ENCODE measurements at places on chromosomes 12 and 14.

- no peak overlapping the region for H3K4me3 ChIP-seq
- DNase-seq: no peak
- H3K27me3 ChIP-seq: no peaks in the 10 kb centered on the region
- H3K4me1 ChIP-seq: no peaks in the 10 kb centered on the region
- no peaks in the 10 kb centered on the region for H3K36me3 ChIP-seq
- no peak overlapping the region for H3K27ac ChIP-seq
Observed at GRCh38 chr14:52650774-52651173, 44.6 kb downstream of the ERO1A start.

GRCh38 chr12:57519796-57520052 lies 590 bp downstream of the DDIT3 start:
- no peak for DNase-seq
- H3K27me3 ChIP-seq: no peaks in the 10 kb centered on the region
- no peaks in the 10 kb centered on the region for H3K36me3 ChIP-seq
- peak overlapping the region; percentile 97 for H3K27ac ChIP-seq
- H3K4me1 ChIP-seq: peaks cover 43% of the 10 kb centered on the region

- no peak overlapping the region for H3K4me3 ChIP-seq
- no peaks in the 10 kb centered on the region for H3K27me3 ChIP-seq
- peak; percentile 31 for DNase-seq
- H3K4me1 ChIP-seq: peaks cover 13% of the 10 kb centered on the region
Observed at GRCh38 chr12:45762185-45763110, 32.9 kb downstream of the ARID2 start.

DNA sequence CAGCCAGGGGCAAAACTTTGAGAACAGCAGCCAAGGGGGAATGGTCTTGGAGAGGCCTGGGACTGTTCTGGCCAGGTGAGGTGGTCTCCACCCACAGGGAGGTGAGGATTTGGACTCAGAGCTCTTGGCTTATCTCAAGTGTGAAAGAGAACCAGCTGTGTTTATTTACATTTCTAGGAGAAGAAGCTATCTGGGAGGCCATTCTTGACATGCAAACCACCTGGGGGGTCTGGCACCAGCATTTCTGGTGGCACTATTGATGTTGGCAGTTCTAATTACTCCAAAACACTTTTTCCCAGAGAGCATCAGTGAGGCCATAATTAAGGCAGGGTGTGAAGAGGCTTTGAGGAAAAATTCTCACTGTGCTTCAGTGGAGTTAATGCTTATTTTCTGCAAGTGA lies 95.1 kb downstream of the CAND1 start:
- H3K4me1 ChIP-seq: peaks cover 4% of the 10 kb centered on the region
- no peaks in the 10 kb centered on the region for H3K27me3 ChIP-seq
- DNase-seq: no peak

DNA sequence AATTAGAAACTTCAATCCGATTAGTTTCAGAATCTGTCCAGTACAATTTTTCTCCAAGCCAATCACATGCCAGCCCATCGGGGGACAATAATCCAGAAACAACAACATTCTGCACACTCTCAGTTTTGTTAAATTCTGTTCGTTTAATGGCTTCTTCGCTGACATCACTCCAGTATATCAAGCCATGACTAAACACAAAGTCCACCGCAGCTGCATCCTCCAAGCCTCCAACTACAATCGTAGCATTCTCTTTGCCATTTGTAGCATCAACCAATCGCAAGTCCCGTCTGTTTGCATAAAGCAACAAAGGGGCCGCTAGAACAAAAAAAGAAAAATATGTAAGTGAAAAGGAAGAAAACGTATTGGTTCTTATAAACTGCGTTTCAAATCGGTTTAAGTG lies 22.5 kb downstream of the LRP6 start:
- H3K27me3 ChIP-seq: no peaks in the 10 kb centered on the region
- no peak overlapping the region for H3K4me3 ChIP-seq
- no peak overlapping the region for H3K27ac ChIP-seq
- no peaks in the 10 kb centered on the region for H3K36me3 ChIP-seq
- H3K4me1 ChIP-seq: no peaks in the 10 kb centered on the region
- DNase-seq: no peak

- H3K27ac ChIP-seq: no peak overlapping the region
- H3K4me1 ChIP-seq: peaks cover 3% of the 10 kb centered on the region
- DNase-seq: no peak
- H3K36me3 ChIP-seq: no peaks in the 10 kb centered on the region
- no peaks in the 10 kb centered on the region for H3K27me3 ChIP-seq
Observed at GRCh38 chr14:94659901-94660300, 47.7 kb downstream of the SERPINA3 start.

GRCh38 chr12:60308366-60308991 lies 712.6 kb downstream of the SLC16A7 start:
- H3K27ac ChIP-seq: no peak overlapping the region
- no peaks in the 10 kb centered on the region for H3K36me3 ChIP-seq
- no peak for DNase-seq
- no peaks in the 10 kb centered on the region for H3K4me1 ChIP-seq

- H3K27me3 ChIP-seq: no peaks in the 10 kb centered on the region
- H3K27ac ChIP-seq: no peak overlapping the region
- no peaks in the 10 kb centered on the region for H3K36me3 ChIP-seq
- DNase-seq: no peak
Observed at GRCh38 chr12:112148031-112148513, 22.7 kb downstream of the TRAFD1 start.

GRCh38 chr12:19200261-19200660 lies 70.7 kb downstream of the PLEKHA5 start:
- no peaks in the 10 kb centered on the region for H3K36me3 ChIP-seq
- no peak overlapping the region for H3K4me3 ChIP-seq
- no peak overlapping the region for H3K27ac ChIP-seq
- H3K4me1 ChIP-seq: no peaks in the 10 kb centered on the region
- no peak for DNase-seq
